ENCODE measurements at places on chromosomes 7 and 10.
A peak's percentile ranks its signal among the peaks of the same experiment; 100 is the strongest.

- DNase-seq: no peak
Measured at GRCh38 chr10:126580873-126581647, 89.4 kb downstream of the C10orf90 start.

- peak; percentile 19 for DNase-seq
Measured at GRCh38 chr7:113918946-113919345, at the start of gene PPP1R3A. PPP1R3A (minus strand) TSS chr7:113919009; CDS start chr7:113918996, 13 bp downstream.

DNA sequence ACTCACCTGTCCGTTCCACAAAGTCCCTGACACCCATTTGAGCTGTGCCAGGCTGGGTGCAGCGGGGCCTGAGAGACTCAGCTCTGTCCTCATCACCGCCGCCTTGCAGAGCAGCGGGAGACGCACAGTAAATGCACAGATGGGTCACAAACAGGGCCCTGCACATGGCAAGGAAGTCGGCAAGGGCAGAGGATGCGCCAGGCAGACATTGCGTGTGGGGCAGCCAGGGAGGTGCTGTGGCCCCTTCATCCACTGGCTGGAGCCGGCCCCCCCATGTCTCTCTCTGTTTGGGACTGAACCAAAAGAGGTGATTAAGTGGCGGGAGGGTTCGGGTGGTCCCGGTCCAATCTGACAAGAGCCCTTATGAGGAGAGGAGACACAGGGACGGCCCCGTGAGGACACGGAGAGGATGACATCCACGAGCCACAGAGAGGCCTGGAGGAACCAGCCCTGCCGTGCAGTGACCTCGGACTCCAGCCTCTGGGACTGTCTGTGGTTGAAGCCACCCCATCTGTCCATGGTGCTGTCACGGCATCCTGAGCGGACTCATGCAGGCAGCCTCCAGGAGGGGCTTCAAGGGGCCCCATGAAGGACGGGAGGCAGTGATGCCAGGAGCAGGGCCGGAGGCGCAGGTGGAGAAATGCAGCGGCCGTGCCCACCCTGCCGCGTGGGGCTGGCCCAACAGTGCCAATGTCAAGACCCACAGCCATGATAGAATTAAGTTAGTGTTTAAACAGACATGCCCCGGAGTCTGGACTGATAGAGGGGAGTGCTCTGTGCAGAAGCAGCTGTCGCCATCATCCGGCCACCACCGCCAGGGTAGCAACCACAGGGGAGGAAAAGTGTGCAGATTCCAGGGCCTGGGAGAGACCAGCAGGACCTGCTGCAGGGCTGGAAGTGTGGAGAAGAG, 28.4 kb upstream of the FOXL3 start:
- DNase-seq: peak; percentile 10

- DNase-seq: no peak
Measured at GRCh38 chr7:90892213-90892612, 296.1 kb downstream of the CDK14 start.

DNA sequence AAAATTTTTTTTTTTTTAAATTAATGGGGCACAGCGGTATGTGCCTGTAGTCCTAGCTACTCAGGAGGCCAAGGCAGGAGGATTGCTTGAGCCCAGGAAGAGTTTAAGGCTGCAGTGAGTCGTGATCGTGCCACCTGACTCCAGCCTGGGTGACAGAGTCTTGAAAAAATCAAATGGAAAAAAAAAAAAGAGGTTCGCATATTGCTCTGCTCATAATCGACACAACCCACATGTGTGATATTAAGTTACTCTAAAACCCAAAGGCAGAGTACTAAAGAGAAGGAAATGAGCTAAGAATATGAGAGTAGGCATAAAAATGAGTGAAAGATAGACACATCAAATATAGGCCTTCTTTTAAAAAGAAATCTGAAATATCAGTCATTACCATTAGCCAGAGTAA, 66.3 kb downstream of the IGF2BP3 start:
- DNase-seq: no peak

GRCh38 chr7:157972914-157973313, 614.7 kb downstream of the PTPRN2 start:
- DNase-seq: no peak
